Activated naive CD4-positive, alpha-beta T cell (primary cell): ENCODE measurements at places on chromosomes 6 and 20.

GRCh38 chr20:24535941-24536730 lies 66.7 kb downstream of the SYNDIG1 start:
- DNase-seq, result no peak

DNA sequence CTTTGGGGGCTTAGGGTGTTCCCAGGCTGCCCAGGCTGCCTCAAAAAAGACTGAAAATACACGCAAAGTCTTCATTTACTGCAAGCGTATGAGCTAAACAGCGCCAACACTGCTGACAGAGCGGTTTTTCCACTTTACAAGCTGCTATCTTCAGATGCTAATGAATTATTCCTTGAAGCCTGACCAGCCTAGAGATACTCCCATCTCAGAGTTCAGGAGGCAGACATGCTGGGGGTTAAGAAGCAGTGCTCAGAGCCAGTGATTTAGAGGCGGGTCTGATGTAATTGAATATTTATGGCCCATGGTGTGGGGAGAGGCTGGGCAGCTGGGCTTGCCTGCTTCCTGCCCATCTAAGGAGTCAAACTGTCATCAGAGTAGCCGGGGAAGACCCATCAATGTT lies 241.4 kb downstream of the SLC24A3 start:
- no peak for DNase-seq

DNA sequence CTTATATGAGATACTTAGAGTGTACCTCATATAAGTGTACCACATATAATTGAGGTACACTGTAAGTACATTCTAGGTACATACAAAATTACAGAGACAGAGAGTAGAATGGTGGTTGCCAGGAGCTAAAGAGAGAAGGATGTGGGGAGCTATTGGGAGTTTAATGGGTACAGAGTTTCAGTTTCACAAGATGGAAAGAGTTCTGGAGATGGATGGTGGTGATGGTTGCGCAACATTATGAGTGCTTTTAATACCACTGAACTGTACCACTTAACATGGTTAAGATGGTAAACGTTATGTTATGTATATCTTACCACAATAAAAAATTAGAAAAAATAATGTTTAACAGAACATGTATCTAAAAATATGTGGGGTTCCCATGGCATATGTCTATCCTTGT lies 69.4 kb downstream of the PRND start:
- DNase-seq, result no peak

DNA sequence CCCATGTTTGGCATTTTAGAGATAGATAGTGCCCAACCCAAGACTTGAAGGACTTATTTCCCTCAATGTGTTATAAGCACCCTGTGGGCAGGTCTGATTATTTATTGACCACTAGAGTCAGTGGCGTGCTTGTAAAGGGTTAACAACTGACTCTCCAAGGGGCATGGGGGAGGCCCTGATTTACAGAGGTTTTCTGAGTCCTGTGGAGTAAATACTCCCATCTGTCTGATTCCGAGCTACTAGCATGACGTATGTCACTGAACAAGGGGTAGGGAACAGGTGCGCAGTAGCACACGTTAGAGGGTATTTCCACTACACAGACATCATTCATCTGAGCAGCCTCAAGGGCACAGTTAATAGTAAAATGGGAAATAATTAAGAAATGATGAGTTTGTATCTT lies 17.4 kb upstream of the TRAM2 start:
- DNase-seq, result no peak

DNA sequence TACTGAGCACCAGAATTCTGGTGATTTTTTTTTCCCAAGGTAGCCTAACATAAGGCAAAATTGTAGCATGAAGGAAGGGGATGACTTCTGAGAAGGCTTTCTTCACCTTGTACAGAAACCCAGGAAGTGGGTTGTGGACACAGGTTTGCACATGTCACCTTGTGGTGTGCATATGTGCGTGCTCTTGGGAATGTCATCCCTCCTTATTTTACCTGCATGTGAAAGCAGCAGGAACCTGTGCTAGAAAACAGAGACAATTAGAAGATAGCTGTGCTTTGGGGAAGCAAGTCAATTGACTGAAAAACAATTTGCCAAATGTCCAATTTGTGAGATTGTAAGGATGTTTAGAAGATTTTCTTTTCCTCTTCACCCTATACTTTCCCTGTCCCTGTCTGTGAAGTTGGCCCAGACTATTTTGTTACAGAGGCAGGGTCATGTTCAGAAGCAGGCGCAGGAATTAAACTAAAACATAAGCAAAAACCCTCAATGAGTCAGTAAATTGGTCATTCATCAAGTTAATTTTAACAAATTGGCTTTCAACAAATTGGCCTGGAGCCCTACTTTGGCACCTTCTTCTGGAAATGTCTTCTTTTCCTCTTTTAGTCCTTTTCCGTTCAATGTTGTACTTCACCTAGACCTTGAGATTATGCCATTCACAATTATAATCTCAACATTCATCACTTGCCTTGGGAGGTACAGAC lies 261.2 kb downstream of the ADGB start:
- DNase-seq, result no peak

DNA sequence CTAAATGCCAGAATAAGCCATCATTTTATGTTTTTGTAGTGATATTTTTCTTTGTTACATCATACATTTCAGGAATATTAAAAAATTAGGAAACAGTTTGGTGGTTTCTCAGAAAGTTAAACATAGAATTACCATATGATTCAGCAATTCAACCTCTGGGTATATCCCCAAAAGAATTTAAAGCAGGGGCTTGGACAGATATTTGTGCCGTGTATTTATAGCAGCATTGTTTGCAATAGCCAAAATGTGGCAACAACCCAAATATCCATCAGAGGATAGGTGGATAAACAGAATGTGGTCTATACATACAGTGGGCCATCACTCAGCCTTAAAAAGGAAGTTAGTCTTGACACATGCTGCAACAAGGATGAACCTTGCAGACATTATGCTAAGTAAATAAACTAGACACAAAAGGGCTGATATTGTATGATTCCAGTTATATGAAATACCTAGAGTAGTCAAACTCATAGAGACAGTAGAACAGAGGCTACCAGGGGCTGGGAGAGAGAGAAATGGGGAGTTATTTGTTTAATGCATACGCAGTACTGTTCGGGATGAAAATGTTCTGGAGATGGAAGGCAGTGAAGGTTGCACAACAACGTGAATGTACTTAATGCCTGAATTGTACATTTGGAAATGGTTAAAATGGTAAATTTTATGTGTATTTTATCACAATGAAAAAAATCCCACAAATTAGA lies 18.9 kb upstream of the TRAF3IP2 start:
- DNase-seq, result no peak

DNA sequence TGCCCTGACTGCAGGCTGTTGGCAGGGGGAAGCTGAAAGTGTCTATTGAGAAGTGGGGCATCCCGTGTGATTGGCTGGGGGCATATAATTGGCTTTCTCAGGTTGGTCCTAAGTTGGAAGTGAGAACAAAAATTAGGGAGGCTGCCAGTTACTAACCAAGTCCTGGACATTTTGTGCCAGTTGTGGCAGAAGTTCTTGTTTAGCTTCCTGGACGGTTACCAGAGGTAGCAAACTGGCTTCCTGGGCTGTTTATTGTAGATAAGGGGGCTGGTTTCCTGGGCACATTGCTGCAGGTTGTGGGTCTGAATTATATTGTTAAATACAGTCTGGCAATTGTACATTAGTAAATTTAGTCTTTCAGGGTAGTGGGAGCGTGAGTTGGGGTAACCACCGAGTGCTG lies 50.6 kb upstream of the SLC2A12 start:
- no peak for DNase-seq

DNA sequence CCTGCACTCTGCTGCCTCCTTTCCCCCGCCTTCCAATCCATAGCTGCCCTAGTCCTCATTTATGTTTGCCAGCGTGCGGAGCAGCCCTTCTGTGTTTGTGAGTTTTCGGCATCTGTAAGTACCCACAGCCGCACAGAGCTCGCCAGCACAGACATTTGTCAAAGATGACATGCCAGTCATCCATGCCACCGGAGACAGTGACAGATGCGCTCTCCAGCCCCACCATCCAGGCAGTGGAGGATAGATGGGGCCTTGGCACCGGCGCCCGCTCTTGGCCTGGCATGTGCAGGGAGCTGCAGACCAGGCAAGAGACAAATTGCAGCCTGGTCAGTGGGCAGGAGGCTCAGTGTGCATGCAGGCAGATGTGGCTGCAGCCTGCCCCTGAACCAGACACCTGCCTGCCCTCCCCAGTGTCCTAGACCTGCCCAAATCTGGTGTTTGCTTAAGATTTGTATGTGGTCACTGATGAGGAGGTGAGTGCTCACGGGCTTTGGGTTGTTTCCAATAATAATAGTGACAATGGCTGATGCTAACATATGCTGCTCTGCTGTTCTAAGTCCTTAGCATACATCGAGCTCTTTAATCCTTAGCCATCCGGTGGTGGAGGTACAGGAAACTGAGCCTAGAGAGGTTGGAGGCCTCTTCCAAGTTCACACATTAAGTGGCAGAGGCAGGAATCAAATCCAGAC lies 78.1 kb downstream of the UNC5CL start:
- no peak for DNase-seq

GRCh38 chr6:75896526-75896925 lies 147.5 kb downstream of the MYO6 start:
- DNase-seq, result no peak

GRCh38 chr6:71279321-71279720 lies 9.3 kb upstream of the OGFRL1 start:
- no peak for DNase-seq

DNA sequence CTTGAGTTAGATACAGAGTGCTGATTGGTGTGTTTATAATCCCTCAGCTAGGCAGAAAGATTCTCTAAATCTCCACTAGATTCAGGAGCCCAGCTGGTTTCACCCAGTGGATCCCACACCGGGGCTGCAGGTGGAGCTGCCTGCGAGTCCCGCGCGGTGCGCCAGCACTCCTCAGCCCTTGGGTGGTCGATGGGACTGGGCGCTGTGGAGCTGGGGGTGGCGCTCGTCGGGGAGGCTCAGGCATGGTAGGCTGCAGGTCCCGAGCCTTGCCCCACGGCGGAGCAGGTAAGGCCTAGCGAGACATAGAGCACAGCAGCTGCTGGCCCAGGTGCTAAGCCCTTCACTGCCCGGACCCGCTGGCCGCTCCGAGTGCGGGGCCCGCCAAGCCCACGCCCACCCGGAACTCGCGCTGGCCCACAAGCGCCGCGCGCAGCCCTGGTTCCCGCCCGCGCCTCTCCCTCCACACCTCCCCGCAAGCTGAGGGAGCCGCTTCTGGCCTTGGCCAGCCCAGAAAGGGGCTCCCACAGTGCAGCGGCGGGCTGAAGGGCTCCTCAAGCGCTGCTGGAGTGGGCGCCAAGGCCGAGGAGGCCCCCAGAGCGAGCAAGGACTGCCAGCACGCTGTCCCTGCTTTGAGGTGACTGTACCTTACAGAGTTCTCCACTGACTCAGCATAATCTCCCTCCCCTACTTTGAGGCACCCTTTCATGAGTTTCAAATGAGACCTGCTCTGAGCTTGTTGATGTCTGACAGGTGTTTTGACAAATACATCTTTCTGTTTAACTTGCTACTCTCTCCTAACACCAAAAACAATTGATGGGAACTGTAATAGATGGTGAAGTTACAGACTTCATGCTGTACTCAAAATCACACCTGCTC lies 3.9 kb upstream of the SSR1 start:
- no peak for DNase-seq

DNA sequence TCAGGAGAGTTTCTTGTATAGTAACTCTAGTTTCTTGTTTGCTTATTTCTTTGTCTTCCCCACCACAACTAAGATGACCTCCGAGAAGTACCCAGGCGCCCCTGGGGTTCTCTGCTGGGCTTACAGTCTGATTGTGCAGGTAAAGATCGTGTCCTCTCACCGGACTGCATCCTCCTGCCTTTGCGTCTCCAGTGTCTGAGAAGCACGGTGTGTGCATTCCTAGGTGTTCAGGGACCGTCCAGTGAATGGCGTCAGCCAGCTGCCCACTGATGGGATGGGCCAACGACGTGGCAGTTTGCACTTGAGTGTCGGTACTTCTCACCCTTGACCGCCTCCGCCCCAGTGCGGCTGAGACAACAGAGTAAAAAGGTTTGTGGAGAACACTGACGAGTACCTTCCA lies 56.0 kb upstream of the NFATC2 start:
- no peak for DNase-seq

DNA sequence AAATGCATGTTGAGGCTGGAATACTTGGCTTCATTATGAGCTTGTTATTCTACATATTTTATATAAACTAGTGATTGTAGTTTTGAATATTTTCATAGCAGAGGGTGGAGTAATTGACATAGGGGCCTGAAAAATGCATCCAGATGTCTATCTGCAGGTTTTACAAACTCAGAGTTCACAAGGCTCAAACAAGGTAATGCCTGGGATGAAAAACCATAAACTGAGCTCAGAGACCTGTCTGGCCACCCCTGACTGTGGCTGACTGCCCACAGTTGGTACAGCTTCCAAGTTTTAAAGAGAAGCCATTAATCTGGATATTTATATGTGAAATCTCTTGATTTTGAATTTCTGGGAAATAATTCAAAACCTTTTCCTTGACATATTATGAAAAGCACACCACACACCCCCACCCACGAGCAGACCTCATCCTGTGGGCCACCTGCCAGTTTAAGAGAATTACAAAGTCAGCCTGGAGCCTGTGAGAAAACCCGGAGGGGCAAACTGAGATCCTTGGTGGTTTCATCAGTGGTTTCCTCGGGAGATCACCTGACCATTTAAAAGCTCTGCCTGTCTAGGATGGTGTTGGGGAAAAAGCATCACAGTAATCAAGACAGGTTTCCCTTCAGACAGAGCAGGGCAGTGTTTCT lies 230.1 kb downstream of the SAMD5 start:
- DNase-seq, result no peak

GRCh38 chr6:157625764-157626163 lies 197.3 kb upstream of the SNX9 start:
- DNase-seq, result no peak

DNA sequence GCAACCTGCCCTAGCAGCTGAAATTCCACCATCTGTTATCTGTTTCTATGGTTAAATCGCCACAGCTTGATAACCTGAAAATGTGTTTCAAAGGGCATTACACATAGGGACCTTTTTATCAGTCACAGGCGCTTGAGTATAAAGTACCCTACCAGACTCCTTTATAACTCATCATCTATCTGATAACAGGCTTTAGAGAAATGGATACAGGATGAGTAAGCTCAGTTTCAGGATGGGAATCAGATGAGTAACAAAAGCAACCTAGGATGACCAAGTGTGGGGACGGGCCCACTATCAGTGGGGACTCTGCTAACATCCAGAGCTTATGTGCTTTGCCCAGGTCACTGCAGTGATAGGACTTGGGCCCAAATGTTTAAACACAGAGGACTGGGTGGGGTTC lies 75.6 kb downstream of the PRND start:
- DNase-seq, result no peak
